Activated naive CD8-positive, alpha-beta T cell treated with anti-CD3 and anti-CD28 coated beads for 36 hours (primary cell): ENCODE measurements at places on chromosomes 6 and 20.

- no peak for DNase-seq
These were observed 26.4 kb downstream of the LYRM2 start for GRCh38 chr6:89612121-89612520.

GRCh38 chr6:137870308-137870644 lies 3.2 kb downstream of the TNFAIP3 start:
- no peak for DNase-seq

- DNase-seq = no peak
These were observed 46.6 kb upstream of the ENPP1 start for GRCh38 chr6:131761060-131761761.

DNA sequence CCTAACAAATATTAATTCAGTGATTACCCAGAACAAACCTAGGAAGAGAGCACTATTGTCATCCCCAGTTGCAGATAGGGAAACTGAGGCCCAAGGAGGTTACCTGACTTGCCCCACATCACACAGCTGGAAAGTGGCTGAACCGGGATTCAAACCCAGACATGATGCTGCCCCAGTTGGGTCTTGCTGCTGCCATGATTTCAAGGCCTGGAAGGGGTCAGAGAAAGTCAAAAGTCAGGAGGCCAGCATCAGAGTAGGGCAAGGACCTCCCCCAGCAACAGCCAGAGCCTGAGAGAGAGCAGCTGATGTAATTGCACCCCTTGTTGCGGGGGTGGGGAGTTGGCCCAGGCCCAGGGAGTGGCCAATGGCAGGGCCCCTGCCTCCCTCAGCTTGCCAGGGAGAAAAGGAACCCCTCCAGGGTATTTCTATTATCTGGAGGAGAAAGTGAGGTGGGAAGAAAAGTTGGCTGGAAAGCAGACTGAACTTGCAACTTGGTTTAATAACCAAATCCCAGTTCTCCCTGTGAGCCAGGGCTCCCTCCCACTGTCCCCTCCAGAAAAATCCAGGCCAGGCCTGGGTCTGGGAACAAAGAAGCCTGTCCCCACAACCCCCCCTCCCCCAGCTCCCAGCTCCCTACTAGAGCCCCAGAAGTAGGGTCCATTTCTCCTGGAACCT lies 83.6 kb downstream of the MRPL14 start:
- no peak for DNase-seq
